ENCODE measurements at places on chromosomes 13 and 19.

- DNase-seq: no peak
These were observed 41.2 kb downstream of the CPAMD8 start for GRCh38 chr19:16985403-16985802.

- no peak for DNase-seq
These were observed 17.4 kb upstream of the PLPP2 start for GRCh38 chr19:308471-309205.

GRCh38 chr19:52599241-52599640, 29.2 kb downstream of the ZNF701 start:
- DNase-seq: no peak

GRCh38 chr19:3042621-3043267, 13.7 kb upstream of the TLE2 start:
- no peak for DNase-seq

- no peak for DNase-seq
These were observed 63.4 kb downstream of the RYR1 start for GRCh38 chr19:38496603-38497487.

GRCh38 chr13:28457521-28457920, 37.4 kb downstream of the FLT1 start:
- DNase-seq: no peak

DNA sequence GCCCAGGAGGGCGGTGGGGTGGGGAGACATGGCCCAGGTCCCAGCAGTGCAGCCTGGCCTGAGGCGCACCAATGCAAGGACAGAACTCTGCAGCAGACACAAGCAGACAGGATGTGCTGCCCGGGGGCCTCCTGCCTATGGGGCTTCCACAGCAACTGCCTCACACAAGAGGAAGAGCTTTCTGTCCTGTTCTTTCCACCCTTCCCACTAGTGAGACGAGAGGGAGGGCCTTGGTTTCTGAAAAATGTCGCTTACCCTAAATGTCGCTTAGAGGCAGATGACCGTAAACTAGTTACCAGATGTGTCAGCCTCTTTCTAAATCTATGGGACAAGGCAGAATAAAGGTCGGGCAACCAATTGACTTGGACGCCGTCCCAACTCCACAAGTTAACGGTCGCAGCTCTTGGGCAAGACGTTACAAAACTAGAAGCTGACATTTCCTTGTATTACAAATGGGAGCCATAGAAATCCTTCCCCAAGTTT, at the start of gene LAIR1:
Gene LAIR1 (minus strand): TSS at position 157 of the 483 bp plus-strand sequence. CDS start 127 bp downstream, at position 30.
- DNase-seq: no peak
